ENCODE measurements at places on chromosomes 12 and 14.

GRCh38 chr12:105929192-105929591, 209.6 kb downstream of the NUAK1 start:
- no peak for DNase-seq

DNA sequence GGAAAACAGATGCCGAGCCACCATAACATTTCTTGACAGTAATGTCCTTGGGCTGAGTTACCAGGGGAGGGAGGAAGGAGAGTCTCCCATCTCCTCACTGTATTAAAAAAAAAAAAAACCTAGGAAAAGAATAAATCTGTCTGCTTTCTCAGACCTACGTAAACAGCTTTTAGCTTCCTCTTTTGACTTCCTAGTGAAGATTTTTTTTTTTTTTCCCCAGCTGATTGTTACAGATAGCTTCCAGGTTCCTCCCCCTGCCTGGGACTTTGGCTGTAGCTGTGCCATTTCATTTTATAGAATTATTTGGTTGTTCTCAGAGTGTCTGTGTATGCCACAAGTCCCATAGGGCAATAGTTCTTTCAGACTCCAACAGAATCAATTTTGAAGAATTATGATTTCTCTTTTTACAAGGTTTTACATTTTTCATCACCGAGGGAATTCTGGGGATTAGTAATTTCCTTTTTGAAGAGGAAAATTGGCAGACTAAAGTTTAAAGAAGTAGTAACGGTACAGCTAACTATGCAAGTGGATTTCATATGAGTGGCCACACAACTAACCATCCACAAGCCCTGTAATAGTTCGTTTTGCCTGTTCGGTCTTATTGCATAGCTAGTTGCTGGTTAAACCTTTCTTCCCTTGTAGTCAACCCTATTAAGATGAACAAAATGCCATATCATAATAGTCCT, 23.1 kb upstream of the GNS start:
- no peak for DNase-seq

GRCh38 chr14:101591121-101591520, 29.8 kb downstream of the DIO3 start:
- no peak for DNase-seq

DNA sequence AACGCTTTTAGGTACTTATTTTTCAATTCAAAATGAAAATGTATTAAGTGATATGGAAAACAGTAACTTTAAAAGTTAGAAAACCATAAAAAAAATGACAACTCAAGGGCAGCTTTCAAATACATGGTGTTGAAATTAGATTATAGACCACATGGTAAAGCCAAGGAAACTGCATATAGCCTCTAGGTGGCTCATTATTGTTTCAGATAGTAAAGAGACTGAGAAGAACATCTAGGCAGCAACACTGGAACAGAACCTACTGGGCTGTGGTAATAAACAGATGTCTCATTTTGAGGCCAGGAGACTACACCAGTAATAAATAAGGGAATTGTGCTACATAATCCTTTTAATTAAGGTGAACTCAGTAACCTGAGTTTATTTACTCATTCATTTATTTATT, 13.0 kb downstream of the FBXO33 start:
- no peak for DNase-seq

DNA sequence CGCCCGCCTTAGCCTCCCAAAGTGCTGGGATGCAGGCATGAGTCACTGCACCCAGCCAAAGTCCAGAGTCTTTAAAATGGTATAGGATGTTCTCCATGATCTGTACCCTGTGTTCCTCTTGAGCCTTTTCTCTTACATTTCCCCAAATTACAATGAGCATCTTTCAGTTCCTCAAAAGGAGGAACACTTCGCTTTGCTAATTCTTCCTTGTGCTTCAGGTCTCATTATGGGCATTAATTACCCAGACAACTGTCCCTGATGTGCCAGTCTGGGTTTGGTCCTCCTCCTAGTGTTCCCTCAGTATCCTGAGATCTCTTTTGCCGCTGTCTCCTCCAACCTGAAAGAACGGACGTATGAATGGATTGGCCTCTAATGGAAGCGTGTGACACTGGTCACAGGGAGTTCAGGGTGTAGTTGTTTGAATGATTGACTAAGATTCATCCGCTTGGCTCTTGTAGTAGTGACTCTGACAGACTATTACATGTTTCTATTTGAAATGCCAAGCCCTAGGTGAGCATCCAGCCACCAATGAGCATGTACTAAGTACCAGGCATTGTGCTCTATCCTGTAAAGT, 8.2 kb downstream of the PRKCH start:
- DNase-seq, result no peak

DNA sequence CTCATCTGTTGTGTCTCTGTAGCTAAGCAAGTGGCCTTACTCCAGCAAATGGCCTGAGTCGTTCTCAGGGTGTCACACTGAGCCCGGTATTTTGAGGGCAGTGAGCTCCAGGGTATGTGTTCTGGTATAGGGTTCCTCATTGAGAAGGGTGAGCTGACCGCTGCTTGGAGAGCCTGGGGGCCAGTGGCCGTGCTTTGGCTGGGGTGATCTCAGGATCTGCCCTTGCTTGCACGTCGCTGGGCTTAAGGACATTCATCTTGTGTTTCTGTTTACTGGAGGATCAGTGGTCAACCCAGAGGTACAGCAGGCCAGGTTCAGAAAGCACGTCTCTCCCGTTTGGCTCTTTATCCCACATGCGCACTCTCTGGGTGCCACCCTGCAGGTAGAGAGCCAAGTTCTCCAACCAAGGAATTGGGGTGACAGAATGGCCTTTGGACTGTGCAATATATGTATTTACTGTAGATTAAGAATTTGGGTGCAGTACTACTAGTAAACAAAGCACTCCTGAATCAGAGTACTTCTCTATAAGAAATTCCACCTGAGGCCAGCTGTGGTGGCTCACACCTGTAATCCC, 52.1 kb downstream of the FBXW8 start:
- DNase-seq, result no peak

- no peak for DNase-seq
Measured at GRCh38 chr14:106840991-106841390, 1314.6 kb downstream of the TMEM121 start.

- no peak for DNase-seq
Measured at GRCh38 chr12:58566599-58566998, 353.7 kb downstream of the LRIG3 start.

- no peak for DNase-seq
Measured at GRCh38 chr12:51183816-51184215, 10.9 kb upstream of the TFCP2 start.

- DNase-seq, result peak; percentile 89
Measured at GRCh38 chr14:64540208-64541202, at the start of gene HSPA2. Gene HSPA2 (plus strand): TSS chr14:64540741. CDS start chr14:64540850, 109 bp downstream.
